Activated T-helper 1 cell treated with Interleukin-2 at 50 U/mL for 16 hours (primary cell): ENCODE measurements at places on chromosomes 3 and 15.

DNA sequence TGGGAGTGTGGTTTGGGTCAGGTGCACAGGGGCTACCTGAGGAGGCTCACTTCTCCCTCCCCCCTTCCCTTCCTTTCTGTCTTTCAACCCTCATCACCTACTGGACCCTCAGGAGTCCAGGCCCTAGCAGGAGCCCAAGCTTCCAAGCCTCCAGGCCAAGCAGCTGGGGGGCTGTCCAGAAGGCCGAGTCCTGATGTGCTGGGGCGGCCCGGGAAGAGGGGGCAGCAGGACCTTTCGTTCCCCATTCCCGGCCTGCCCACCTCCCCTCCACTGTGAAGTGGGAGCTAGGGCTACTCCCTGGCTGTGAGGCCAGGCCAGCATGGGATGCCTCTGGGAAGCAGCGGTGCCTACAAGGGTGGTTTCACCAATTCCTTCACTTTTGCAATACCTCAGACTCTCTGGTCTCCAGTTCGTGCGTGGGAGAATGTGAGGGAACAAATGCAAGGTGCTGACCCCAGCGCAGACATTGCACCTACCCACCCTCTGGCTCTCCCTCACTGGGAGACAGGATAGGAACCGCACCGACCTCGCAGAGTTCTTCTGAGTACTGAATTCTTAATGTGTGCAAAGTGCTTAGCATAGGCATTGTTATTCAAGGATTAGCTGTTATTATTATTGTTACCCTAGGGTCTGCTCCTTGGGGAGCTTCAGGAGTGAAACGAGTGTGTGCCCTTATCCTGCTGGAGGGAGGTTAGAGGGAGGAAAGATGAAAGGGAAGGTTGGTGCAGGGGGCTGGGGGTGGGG is 2.5 kb downstream of the EPHB3 start:
- no peak for DNase-seq

GRCh38 chr3:138327831-138328230 is 1.8 kb downstream of the NME9 start:
- DNase-seq, result no peak

DNA sequence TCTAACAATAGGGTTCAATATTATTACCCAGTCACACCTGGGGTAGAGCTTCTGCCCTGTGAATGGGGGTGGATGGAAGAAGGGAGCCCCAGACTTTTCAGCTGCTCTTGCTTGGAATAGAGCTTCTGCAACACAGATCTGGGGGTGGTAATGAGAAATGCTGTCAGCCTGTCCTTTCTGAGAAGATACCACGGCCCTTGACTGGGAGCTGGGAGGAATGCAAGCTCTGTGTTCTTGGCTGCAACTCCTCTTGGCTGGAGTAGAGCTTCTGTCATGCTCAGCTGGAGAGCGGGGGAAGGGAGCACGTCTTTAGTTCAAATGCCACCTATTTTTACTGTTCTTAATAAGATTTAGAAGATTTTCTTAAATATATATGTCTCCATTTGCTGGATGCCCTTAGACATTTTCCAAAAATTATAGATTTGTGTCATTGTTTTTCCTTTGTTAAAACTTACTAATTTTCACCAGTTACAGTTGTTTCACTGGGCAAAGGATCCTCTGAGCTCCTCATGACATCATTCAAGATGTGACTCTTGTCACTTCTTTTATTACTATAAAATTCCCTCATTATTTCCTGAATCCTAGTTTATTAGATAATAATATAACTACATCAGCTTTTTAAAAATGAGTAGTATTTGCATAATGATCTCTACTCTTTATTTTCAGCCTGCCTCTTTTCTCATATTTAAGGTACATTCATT is 180.0 kb upstream of the TGFBR2 start:
- DNase-seq, result no peak

GRCh38 chr3:186520431-186520830 is 23.7 kb downstream of the CRYGS start:
- DNase-seq, result no peak

DNA sequence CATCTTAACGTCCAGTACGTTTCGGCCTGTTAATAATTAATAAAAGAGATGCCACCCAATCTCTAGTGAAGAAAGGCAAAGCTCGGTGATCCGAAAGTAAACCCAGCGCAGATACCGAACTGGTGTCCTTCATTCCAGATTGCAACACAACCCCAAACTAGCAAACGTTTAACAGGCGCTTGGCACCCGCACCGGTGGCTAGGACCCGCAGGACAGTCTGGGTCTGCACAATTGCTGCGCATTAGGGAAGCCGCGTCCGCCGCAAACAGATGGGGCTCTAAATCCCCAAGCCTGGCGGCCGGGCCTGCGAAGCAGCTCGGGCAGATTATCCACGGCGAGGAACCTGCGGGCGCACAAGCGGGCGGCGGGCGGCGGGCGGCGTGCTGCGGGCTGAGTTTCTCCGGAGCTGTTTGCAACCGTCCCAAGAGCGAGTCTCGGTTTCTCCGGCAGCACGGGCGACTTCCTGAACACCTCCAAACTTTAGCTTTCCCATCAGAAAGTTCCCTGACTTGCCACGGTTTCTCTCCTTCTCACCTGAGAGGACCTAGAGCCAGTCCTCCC is 112.1 kb upstream of the ICE2 start:
- DNase-seq, result peak; percentile 31

DNA sequence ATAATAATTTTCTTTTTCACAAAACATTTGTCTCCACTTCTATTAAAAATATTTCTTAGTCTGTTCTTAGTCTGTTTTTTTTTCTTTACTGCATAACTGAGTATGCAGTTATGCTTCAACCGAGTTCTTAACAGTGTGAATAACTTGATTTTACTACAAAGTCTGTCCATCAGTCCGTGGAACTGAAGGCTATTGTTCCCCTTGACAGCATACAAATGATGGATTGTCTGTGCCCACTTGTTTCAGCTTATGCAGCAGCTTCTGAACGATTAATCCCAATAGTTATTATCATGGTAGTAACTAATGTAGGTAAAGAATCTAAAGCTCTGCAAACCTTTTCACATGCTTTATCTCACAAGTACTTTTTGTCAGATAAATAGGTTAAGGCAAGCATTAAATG is 150.7 kb downstream of the SSR3 start:
- DNase-seq, result no peak

DNA sequence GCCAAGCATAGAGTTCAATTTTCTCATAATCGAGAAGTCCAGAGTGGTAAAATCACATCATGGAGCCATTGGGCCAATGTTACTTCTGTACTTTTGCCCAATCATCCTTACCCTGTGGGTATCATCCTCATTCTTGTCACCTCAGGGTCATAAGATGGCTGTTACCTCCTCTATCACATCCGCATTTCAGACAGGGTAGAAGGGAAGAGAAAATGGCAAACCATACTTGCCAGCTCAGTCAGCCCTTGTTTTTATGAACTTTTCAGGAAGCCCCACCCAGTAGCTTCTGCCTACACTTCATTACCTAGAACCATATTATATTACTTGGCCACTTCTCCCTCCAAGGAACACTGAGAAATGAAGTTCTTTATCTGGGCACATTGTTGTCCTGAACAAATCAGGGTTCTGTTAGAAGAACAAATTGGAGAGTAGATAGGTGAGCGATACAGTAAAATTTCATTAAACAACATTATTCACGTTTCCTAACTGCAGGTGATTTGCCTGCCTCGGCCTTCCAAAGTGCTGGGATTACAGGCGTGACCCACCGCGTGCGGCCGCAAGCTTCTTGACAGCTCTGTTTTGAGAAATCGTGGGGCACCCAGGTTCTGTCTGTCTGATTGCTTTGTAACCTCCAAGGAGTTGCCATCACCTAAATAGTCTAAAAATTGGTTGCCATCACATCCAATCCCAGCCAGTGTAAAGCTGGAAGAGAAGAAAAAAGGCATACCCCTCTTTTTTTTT is 34.5 kb upstream of the RPN1 start:
- DNase-seq, result no peak

DNA sequence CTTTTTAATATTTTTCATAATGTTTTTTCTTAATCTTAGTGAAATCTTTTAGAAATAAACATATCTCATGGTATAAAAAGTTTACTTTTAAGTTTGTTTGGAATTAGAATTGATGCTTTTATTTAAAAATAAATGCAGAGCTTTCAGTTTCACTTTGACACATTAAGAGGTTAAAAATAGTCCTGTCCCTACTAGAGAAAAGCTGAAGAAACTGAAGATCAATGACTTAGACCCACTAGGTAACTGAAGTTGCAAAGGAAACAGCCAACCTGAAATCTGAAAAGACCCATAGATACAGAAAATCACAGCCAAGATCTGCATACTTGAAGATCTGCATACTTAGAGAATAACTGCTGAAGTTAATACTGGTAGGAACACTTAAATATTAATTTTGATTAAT is 237.6 kb downstream of the RAP2B start:
- no peak for DNase-seq

DNA sequence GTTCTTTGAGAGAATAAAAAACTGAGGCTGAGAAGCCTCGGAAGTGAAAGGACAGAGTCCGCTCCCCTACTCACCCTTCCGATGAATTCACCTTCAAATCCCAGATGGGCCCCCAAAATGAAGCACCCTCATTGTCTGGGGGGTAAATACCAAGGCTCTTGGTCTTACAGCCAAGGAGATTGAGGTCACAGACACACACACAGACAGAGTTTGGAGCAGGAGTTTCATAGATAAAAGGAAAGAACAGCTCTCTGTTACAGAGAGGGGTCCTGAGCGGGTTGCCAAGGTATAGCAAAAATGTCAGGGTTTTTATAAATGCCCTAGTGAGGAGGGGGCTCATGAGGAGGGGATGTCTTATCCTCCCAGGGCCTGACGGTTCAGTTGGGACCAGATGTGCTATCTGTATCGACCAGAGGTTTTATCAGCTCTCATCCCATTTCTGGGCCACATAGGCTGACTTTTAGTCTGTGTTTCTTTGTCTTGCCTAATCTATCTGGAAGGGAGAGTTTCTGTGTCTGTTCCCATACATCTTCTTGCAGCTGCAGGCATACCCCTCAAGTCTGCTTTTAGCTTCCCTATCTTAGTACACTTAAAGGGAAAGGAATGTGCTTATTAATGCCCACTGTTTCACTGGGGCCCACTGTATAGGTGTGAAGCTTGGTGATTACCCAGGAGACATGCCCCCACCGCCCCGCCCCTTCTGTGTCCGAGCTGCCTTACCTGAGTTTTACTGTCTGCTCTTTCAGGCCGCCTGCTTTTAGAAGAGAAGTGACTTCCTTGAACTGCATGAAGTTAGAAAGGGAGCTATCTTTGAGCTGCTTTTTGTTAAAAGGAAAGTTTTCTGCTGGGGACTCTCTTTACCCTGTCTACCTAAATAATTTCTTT is 66.8 kb upstream of the ATP11B start:
- DNase-seq, result no peak

- no peak for DNase-seq
These were observed 1.2 kb downstream of the ACP3 start for GRCh38 chr3:132318451-132318850.

DNA sequence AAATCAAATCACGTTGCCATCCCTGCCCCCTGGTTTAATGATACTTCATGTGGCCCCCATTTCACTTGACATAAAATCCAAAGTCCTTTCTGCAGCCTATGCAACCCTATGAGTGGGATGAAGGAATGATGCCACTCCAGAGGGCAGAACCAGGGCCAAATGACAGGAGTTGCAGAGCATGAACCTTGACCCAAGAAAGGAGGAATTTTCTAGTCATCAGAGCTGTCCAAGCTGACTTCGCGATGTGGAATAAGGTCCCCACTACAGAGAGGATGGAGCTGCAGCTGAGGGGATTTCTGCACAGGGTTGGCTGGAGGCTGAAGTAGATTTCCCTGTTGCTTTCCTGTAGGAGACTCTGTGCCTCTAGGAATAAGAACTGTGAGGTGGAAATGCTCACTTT is 15.8 kb upstream of the EPHB3 start:
- no peak for DNase-seq

- no peak for DNase-seq
These were observed 884 bp upstream of the KNL1 start for GRCh38 chr15:40593165-40593564.

- no peak for DNase-seq
These were observed at the start of gene LARP6 for GRCh38 chr15:70853973-70854665. LARP6 (minus strand) TSS chr15:70854157; CDS start chr15:70854088, 69 bp downstream.

GRCh38 chr3:2094941-2095340 is 3.7 kb upstream of the CNTN4 start:
- DNase-seq, result no peak

- no peak for DNase-seq
These were observed 559 bp downstream of the SENP5 start for GRCh38 chr3:196868297-196868661.

- DNase-seq, result no peak
These were observed 72.7 kb downstream of the INO80 start for GRCh38 chr15:41043276-41043951.

DNA sequence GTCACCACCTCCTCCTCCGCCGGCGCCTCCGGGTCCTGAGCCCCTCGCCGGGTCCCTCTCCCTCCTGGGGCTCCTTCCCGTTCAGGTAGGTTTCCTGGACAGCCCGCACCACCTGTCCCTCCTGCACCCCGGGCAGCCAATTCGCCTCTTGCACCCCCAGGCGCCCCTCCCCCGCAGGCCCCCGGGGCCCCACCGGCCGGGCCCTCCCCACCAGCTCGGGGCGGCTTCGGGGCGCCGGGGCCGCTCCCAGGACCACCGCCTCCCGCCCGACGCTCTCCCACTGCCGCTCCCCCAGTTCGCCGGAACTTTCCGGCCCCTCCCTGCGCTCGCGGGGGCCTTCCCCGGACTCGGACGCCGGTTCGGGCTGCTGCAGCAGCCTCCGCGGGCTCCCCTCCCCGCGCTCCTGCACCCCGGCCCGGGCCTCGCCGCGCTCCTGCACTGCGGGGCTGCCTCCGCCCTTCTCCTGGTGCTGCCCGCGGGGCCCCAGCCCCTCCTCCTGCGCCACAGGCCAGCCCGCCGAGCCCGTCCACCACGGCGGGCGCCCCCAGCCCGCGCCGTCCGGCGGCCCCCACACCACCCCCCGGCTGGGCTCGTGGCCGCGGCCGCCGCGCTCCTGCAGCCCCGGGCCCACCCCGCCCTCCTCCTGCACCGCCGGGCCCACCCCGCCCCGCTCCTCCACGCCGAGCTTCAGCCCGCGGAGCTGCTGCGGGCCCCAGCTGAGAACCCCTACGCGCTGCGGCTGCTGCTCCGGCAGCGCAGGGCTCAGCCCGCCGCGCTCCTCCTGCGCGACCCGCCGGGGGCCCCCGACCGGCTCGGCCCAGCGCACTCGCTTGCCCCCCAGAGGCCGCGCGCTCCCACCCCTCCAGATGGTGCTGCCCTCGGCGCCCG is 587 bp upstream of the TNK2 start:
- DNase-seq, result peak; percentile 17

GRCh38 chr3:37227870-37228549 is 53.6 kb upstream of the LRRFIP2 start:
- DNase-seq, result no peak

- no peak for DNase-seq
These were observed 12.7 kb upstream of the SACM1L start for GRCh38 chr3:45676325-45677032.

DNA sequence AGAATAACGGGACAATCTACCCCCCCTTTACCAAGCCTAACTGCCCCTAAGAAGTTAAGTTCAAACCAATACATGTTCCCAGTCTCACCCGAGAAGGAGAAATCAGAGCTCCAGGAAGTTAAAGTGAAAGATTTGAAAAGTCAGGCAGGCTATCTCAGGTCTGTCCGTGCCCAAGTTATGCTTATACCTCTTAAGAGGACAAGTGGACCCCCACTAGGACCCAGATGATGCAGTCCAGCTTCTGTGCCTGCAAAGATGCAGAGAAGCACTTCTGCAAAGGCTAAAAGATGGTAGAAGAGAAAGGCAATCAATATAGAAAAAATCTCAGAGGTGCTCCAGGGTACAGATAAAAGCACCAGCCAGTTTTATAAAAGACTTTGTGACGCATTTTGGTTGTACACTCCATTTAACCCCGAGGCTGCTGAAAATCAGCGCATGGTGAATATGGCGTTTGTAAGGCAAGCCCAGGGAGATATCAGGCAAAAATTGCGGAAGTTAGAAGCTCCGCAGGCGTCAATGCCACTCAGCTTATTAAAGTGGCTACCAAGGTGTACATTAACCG is 9.8 kb upstream of the SLC9C1 start:
- DNase-seq, result no peak
